ENCODE measurements at places on chromosomes 2 and 18. TPM values are rescaled to one million over a fixed set of nuclear protein-coding genes. Genes with fewer than 3 reads are reported as not detected.

The DTNB gene
- total RNA-seq, result 25.6 TPM

The TPO gene
- not detected for total RNA-seq

The ZNF892 gene
- 4.3 TPM for total RNA-seq

The ABCB11 gene
- 0.08 TPM for total RNA-seq

The SULT1C4 gene
- total RNA-seq, result 3.6 TPM

The MYO7B gene
- 0.61 TPM for total RNA-seq

The PLGLB1 gene
- total RNA-seq, result 1.3 TPM

The RAPGEF4 gene
- total RNA-seq, result 10.1 TPM

The KCNIP3 gene
- 4.5 TPM for total RNA-seq

The CD8B2 gene
- total RNA-seq, result 0.10 TPM

The MC4R gene
- 0.16 TPM for total RNA-seq

The AOX1 gene
- total RNA-seq, result 29.4 TPM

The FBXO41 gene
- 2.4 TPM for total RNA-seq

The KCNE4 gene
- 5.9 TPM for total RNA-seq

The FAM228A gene
- total RNA-seq, result 3.4 TPM

The AQP4 gene
- 453 TPM for total RNA-seq

The AGXT gene
- total RNA-seq, result not detected

The PDE1A gene
- total RNA-seq, result 5.3 TPM

The ZSWIM2 gene
- not detected for total RNA-seq

The NEMP2 gene
- total RNA-seq, result 8.1 TPM

The PTPRN gene
- total RNA-seq, result not detected

The DCDC2C gene
- not detected for total RNA-seq

The CHN1 gene
- total RNA-seq, result 27.4 TPM

The ST8SIA5 gene
- total RNA-seq, result 0.31 TPM

The RAD51AP2 gene
- total RNA-seq, result 0.12 TPM

The SLC9A2 gene
- 0.58 TPM for total RNA-seq
